ENCODE measurements at places on chromosomes 12 and 14. TPM values are rescaled to one million over a fixed set of nuclear protein-coding genes. Genes with fewer than 3 reads are reported as not detected.

The SALL2 gene
- 62.1 TPM for polyA plus RNA-seq

The CCDC184 gene
- polyA plus RNA-seq, result 0.25 TPM

The ST8SIA1 gene
- polyA plus RNA-seq, result 8.5 TPM

The RNF31 gene
- 57.5 TPM for polyA plus RNA-seq

The KRT71 gene
- not detected for polyA plus RNA-seq

The SIX6 gene
- polyA plus RNA-seq, result not detected

The CCDC197 gene
- polyA plus RNA-seq, result not detected

The PSMB5 gene
- 206 TPM for polyA plus RNA-seq

The GLIPR1 gene
- polyA plus RNA-seq, result 19.4 TPM

Data from left kidney (tissue), 8 donors.